ENCODE measurements at places on chromosomes 1 and 21.
A peak's percentile ranks its signal among the peaks of the same experiment; 100 is the strongest.

GRCh38 chr1:29121516-29121935 is 2.2 kb downstream of the TMEM200B start:
- DNase-seq: no peak

DNA sequence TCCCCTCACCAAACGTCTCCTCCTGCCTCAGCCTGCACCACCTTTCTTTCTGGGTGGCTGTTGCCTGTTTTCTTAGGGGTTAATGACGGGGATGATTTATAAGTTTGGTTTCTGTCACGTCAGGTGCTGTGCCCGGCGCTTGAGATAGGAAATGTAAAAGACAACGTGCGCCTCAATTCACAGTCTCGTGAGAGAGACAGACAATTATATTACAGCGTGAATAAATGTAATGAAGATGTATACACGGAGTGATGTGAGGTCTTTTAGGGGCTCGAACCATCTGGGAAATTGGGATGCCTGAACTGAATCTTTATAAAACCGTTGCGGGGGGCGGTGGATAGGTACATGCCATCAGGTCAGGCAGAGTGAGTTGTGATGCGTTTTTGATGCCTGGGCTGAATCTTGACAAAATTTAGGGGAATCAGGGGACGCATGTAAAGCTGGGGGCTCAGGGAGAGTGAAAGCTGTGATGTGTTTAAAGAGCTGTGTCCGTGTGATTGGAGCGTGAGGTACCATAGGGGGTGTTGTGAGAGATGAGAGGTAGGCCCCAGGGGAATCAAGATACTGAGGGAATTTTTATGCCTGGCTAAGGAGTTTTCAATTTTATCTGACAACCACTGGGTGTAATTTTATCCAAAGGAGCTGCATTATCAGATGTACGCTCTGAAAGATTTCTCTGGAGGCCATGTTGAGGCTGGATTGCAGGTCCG is 831 bp downstream of the TIPRL start:
- DNase-seq: peak; percentile 13

- DNase-seq: peak; percentile 41
These were observed 386.6 kb upstream of the POU3F1 start for GRCh38 chr1:38433084-38433722.

- DNase-seq: no peak
These were observed 241.8 kb downstream of the TRABD2B start for GRCh38 chr1:47755101-47755990.

- DNase-seq: no peak
These were observed 238.0 kb upstream of the TMEM51 start for GRCh38 chr1:14915356-14916054.

GRCh38 chr1:207240325-207241101 is 81.0 kb upstream of the CD55 start:
- no peak for DNase-seq

DNA sequence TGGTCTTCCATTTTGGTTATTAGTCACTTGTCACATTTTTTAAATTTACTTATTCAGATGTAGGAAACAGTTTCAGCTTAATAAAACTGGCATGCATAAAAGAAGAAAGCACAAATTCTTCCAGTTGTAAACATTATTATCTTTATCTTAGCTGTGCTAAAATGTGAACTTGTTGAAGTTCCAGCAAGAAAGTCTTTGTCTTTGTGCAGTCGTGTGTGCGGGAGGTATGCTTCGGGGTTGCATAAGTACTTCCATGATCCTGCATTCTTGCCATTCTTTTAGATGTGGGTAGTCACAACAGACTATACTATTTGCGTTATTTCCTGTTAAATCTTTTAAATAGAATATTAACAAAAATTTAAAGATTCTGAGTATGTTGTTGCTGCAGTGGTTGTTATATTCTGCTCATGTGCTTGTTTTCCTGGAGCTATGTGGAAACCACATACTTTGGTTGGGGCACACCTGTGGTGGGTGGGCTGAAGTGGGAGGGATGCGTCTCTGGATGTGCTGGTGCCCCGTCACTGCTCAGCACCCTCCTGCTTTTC is 49.9 kb downstream of the CBS start:
- DNase-seq: no peak

DNA sequence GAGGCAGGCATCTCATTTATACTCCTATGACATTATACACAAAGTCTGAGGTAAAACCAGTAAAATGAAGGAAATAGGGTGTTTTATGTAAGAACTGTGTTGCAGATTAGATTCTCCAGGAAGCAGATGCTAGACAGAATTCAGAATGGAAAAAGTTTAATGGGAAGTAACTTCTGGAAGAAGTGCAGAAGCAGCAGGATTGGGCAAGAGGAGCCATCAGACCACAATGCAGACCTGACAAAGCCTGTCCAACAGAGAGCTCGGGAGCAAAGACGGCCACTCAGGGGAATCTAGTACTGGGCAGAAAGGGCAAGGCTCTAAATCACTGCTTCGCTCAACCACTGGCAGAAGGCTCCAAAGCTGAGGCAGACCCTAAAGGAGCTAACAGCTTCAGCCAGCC is 33.7 kb downstream of the FBXO42 start:
- DNase-seq: peak; percentile 5

DNA sequence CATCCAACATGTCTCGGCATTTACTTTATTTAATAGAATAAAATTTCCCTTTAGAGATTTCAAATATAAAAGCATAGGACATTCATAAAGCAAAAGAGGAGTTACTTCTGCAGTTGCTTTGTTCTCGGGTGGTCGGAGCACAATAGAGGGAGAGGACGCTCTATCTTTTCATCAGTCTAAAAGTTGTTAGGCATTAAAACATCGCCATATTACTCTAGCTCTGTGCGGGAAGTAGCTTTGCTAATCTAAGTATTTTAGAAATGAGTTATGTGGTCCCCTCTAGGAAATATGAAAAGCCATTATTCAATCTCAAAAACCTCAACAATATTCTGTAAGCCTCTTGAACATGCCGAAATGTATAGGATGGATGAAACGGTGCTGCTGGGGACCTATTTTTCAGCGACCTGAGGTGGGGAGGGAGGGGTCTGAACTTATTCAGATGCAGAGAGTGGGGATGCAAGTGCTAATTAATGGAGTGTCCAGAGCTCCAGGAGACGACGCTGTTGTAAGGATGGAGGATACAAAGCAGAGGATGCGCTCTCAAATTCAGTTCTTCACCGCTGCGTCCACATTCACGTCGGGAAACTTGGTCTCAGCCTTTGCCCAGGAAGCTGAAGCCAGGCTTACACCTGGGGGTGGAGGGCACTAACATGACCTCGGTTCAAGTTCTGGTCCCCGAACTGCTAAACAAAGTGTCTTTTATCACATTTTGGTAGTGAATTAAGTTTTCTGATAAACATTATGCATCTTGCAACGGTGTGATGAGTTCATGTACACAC is 6.3 kb downstream of the CDKN2C start:
- no peak for DNase-seq

- DNase-seq: no peak
These were observed 65.2 kb downstream of the ATP5PO start for GRCh38 chr21:33850401-33850800.

GRCh38 chr1:1182491-1183220 is 9.0 kb downstream of the TTLL10 start:
- DNase-seq: no peak

DNA sequence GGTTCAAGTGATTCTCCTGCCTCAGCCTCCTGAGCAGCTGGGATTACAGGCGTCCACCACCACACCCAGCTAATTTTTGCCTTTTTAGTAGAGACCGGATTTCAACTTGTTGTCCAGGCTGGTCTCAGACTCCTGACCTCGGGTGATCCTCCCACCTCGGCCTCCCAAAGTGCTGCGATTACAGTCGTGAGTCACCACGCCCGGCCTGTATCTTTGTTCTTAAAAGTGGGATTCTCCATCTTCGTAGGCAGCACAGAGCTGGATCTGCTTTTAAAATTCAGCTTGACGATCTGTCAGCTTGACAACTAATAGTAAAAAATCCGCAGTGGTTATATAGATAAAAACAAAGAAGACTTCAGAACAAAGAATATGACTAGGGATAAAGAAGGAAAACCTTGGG is 2.8 kb upstream of the GNG4 start:
- peak; percentile 22 for DNase-seq

DNA sequence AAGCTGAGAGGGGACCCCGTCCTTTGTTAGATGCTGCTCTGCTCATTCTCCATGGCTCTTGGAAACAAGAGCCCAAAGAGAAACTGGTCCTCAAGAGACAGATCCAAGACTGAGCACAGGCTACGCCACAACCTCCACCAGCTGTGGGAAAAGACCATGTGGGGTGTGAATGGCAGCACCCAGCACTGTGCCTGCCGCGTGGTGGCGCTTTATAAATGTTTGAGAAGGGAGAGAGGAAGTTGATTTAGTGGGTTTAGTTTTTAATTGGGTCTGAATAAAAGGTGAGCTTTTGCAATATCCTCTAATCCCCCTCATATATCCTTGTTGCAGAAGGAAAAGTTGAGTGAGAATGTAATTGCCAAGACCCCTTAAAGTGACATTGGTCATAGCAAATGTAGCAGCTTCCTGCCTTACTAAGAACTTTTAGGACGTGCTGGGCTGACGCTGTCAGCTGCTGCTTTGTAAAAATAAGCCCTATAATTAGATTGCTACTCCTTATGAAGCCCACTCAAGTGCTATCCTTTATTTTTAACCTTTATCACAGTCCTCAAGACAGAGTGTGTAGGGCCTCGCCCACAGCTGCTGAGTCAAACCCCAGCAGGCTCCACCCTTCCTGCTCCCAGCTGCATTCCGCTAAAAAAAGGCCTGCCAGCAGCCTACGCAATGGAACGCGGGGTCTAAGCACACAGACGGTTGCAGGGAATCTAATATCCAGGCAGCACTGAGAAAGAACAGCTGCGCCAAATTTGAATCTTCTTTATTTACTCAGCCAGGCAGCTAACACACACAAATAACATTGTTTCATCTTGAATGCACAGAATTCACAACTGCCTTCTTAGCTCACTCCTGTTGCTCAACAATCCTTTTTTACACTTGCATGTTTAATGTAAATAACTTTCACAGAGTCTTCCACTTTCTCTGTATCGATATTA is 47.4 kb upstream of the PRDX6 start:
- peak; percentile 90 for DNase-seq

- no peak for DNase-seq
These were observed 94.7 kb downstream of the SSBP3 start for GRCh38 chr1:54311506-54311905.

- no peak for DNase-seq
These were observed 217.5 kb upstream of the PLXNA2 start for GRCh38 chr1:208461680-208462079.

- DNase-seq: peak; percentile 78
These were observed 1.4 kb upstream of the PTPRF start for GRCh38 chr1:43529206-43529731.
